Right atrium auricular region (tissue), 2 donors: ENCODE measurements at places on chromosomes 3 and 15.

GRCh38 chr15:62488387-62488786 is 323.3 kb upstream of the C2CD4B start:
- no peak for DNase-seq

GRCh38 chr15:42395838-42396237 is 36.5 kb downstream of the CAPN3 start:
- no peak for DNase-seq

DNA sequence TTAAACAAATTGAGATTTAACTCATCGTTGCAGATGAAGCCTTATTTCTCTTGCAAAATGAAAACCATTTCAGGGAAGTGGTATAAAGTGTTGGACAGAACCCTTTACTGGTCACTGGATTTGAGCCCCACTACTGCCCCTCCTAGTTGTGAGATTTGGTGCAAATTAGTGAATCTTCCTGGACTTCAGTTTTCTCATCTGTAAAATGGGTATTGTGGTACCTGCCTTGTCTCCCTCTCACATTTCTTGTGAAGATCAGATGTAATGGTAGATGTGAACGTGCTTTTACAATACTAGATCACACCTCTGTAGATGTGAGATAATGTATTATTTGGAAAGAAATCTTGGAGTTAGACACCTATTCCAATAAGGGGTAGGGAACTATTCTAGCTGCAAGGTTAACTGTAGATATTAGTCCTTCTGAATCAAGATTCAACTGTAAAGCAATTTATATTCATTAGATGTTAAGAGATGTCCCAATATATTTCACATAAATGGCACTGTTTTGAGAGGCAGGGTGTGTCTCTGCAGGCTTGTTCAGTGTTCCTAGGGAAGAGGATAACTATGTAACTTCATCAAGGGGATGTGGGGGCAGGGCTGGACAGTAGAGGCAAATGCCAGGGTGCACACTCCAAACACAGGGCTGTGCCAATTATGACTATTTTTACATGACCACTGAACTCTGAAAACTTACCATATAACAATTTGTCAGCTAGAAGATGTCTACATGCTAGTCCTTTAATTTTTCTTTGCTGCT is 112.4 kb upstream of the PFN2 start:
- DNase-seq, result no peak

GRCh38 chr3:33315826-33316225 is 38.6 kb downstream of the FBXL2 start:
- DNase-seq, result no peak

DNA sequence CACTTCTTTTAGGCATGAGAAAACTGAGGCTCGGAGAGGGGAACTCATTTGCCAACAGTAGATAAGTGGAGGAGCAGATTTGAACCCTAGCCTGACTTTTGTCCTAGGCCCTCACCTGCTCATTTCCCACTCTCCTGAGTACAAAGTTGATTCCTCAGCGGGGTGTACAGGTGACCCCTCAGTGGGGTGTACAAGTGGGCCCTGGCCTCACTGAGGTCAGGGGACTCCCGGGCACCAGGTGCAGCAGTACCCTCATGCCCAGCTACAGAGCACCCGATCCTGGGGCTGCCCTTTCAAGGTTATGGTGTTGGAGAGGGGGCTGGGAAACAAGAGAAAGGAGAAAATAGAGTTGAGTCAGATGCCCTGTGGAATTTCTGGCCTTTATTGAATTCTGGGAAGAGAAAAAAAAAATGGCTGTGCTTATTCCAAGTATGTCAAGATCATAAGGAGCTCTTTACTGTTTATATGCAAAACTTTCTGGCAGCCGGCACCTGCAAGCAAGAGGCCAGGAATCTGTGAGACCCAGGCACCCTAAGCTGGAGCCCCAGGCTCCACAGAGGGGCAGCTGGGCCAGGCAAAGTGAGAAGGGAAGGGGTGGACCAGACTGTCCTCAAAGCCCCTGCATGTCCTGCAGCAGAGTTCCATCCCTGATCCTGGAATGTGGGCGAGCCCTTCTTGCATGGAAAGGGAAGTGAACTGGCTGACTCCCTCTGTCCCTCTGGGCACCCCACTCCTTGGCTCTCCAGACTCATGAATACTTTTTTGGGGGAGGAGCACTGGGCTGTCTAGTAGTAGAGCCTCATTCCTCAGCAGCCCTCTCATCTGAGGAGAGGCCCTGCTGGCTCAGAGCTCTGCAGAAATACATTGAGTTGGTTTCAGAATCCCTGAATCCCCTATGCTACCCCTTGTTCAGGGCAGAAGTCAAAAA is 43.1 kb downstream of the AMOTL2 start:
- peak; percentile 73 for DNase-seq

- DNase-seq, result no peak
These were observed 346.1 kb downstream of the FEZF2 start for GRCh38 chr3:62027241-62027640.

DNA sequence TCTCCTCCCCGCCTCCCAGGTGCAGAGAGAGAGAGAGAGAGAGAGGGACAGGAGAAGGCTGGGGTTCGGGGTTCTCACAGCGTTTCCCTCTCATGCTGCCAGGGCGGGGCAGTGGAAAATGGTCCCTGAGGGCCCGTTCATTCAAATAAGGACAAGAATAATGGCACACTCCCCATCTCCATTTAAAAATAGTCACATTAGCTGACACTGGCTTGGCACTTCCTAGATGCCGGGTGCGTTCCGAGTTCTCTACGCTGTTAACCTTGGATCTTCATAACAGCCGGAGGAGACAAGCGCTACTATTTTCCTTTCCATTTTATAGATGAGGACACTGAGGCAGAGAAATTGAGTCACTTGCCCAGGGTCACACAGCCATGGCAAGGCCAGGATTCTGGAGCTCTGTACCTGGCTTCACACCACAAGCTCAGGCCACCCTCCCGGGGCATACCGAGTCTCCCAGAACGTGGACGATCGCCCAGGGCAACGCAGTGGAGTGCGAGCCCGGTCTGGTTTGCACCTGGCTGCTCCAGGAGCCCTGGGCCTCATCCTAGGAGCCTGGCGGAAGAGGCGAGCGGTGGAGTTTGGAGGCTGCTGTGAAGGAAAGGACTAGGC is 608 bp upstream of the SLC6A6 start:
- no peak for DNase-seq
